CD14-positive monocyte (primary cell): ENCODE measurements at places on chromosomes 11 and 22. TPM values are rescaled to one million over a fixed set of nuclear protein-coding genes. Genes with fewer than 3 reads are reported as not detected.

DNA sequence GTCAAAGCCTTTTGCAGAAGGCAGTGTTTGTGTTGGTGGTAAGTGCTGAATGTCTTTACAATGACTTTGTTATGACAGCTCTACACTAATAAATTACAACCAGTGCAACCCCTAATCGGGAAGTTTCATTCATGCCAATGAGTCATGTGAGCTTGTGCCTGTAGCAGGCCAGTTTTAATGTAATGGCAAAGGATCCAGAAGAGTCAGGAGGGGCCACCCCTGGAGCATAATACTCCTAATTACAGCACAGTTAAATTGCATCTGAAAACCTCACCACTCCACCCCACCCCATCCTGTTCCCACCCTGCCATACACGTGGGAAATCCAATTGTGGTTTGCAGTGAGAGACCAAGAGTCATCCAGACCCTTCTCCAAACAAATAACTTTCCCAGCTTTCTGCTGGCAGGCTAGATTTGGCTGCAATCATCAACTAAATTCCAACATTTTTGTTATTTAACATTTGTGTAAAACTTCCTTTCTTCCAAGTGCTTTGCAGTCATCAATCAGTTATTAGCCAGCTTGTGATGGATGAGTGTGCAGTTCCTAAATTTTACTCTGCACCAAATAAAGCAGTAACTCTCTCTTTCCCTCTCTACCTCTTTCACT is 277.3 kb upstream of the FAT3 start:
- no peaks in the 10 kb centered on the region for H3K36me3 ChIP-seq
- no peak overlapping the region for H3K4me3 ChIP-seq
- no peaks in the 10 kb centered on the region for H3K4me1 ChIP-seq
- no peak overlapping the region for H3K27ac ChIP-seq
- DNase-seq: no peak

DNA sequence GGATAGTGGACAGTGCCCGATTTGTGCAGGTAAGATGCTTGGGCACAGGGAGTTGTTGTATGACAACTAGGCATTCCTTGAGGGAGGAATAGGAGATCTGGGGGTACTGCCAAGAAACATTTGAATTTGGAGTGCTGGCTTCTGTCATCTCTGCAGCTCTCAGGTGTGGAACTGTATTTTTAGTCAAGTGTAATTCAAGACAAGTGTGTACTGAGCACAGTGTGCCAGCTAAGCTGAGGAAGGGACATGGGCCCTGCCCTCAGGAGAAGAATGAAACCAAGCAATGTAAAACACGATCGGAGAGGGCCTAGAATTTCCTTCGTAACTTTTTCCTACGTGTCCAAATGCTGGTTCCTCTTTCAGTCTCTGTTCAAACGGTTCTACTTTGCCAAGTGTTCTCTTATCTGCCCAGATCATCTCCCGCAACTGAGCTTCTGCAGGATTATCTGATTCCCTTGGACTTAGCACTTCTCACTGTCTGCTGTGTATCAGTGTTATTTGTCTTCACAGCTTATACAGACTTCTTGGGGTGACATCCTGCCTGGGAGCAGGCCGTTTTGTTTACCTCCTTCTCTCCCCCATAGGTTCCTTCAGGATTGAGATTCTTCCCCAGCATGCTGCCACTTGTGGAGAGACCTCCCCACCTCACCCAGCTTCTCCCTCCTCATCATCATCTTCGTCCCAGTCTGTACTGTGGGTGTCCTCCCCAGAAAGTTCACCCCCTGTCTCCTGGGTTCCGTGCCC is 27.6 kb downstream of the ART5 start:
- no peaks in the 10 kb centered on the region for H3K27me3 ChIP-seq
- no peaks in the 10 kb centered on the region for H3K36me3 ChIP-seq
- H3K4me1 ChIP-seq: peaks cover 22% of the 10 kb centered on the region

- H3K27ac ChIP-seq: no peak overlapping the region
- DNase-seq: no peak
- no peaks in the 10 kb centered on the region for H3K4me1 ChIP-seq
- H3K36me3 ChIP-seq: no peaks in the 10 kb centered on the region
Observed at GRCh38 chr22:43225609-43226008, 38.7 kb upstream of the TTLL12 start.

- H3K27ac ChIP-seq: no peak overlapping the region
- H3K4me1 ChIP-seq: no peaks in the 10 kb centered on the region
- no peak overlapping the region for H3K4me3 ChIP-seq
- H3K27me3 ChIP-seq: no peaks in the 10 kb centered on the region
- no peaks in the 10 kb centered on the region for H3K36me3 ChIP-seq
Observed at GRCh38 chr11:107247167-107247861, 210.3 kb downstream of the CWF19L2 start.

DNA sequence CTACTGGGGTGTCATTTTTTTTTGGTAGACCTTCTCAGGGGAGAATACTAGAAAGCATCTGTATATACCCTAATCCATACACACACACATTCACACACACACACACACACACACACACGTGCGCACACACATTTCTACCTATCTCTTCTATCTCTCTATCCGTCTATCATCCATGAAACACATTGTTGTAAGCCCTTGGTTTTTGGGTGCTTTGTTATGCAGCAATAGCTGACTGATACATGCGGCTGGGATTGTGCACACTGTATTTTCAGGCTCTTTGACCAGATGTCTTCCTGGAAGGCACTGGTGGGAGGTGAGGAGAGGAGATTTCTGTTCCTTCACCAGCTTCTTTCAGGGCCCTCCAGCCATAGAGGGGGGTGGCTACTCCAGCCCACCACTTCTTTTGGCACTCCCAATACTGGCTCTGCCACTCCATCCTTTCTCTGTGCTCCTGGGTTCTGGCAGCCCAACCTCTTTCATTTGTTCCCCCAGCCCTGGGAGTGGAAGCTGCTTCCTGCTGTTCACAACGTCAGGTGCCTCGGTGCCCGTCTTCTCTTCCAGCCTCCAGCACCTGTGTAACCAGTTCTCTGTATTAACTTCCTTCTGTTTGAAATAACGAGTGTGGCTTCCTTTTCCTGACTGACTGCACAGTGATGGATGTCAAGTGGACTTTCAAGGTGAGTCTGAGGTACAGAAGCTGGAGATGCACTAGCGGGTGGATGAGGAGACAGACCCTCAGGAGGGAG is 12.4 kb upstream of the MUC2 start:
- no peaks in the 10 kb centered on the region for H3K36me3 ChIP-seq
- no peak overlapping the region for H3K27ac ChIP-seq
- H3K4me3 ChIP-seq: no peak overlapping the region
- no peaks in the 10 kb centered on the region for H3K4me1 ChIP-seq
- no peak for DNase-seq

DNA sequence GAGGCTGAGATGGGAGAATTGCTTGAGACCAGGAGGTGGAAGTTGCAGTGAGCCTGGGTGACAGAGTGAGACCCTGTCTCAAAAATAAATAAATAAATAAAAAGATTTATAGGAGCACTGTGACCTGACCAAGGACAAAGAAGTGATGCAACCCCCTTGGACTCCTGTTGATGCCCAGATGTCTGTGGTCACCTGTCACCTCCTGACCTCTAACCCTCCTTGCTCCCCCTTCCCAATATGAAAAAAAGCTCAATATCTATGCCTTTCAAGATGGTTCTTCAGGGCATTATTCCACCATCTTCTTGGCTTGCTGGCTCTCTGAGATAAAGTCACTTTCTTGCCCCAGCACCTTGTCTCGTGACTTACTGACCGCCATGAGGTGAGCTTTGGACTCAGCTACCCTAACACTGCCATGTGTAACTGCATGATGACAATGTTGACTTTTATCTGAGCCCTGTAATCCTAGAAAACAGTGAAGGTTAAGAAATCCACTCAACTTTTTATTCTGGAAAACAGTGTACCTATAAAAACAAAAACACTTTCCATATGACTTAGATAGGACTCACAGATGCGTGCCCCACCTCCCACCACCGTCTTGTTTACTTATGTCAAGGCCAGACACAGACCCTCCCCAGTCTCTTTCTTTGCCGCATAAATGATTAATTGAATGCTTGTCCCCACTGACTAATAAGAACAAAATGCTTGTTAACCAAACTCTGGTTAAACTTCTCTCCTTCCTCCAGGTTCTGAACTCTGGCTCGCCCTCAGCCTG is 360.5 kb downstream of the BUD13 start:
- no peaks in the 10 kb centered on the region for H3K4me1 ChIP-seq
- no peak overlapping the region for H3K27ac ChIP-seq
- DNase-seq: no peak

DNA sequence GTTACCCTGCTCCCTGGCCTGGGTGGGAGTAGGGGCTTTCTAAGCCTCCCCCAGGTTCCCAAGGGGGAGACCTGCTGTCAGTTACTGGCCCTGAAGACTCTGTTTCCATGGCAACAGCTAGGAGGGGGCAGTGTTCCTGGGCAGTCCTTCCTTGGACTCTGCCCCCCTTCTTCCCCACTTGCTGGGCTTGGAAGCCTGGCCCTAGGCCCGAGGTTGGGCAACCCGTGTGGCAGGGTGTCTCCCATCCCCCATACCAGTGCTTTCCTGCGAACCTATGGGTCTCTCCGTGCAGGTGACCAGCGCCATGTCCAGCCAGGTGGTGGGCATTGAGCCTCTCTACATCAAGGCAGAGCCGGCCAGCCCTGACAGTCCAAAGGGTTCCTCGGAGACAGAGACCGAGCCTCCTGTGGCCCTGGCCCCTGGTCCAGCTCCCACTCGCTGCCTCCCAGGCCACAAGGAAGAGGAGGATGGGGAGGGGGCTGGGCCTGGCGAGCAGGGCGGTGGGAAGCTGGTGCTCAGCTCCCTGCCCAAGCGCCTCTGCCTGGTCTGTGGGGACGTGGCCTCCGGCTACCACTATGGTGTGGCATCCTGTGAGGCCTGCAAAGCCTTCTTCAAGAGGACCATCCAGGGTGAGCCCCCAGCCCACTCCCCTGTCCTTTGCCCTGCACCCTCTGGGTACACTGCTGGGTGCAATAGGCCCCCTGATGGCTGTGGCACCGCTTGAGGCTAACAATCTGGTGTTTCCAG is 1.7 kb downstream of the ESRRA start:
- DNase-seq: no peak
- H3K27ac ChIP-seq: peak overlapping the region; percentile 78
- H3K4me3 ChIP-seq: peak overlapping the region; percentile 91
- H3K27me3 ChIP-seq: no peaks in the 10 kb centered on the region

DNA sequence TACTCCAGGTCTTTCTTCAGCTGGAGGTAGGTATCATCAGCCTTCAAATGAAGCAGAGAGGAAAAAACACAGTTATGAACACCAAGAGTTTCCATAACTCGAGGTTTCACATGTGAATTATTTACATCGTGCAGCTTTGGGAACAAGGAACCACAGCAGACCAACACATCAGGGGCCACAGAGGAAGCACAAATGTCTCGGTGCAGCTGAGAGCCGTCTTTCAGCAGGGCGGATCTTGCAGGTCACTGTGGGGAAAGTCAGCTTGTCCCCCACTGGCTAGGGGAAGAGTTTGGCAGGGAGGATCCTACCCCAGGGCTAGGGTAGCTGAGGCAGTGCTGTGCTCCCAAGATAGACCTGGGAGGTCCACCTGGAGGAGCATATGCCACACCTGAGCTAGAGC is 74.7 kb downstream of the C11orf58 start:
- DNase-seq: peak; percentile 35
- no peaks in the 10 kb centered on the region for H3K36me3 ChIP-seq
- H3K27me3 ChIP-seq: no peaks in the 10 kb centered on the region

DNA sequence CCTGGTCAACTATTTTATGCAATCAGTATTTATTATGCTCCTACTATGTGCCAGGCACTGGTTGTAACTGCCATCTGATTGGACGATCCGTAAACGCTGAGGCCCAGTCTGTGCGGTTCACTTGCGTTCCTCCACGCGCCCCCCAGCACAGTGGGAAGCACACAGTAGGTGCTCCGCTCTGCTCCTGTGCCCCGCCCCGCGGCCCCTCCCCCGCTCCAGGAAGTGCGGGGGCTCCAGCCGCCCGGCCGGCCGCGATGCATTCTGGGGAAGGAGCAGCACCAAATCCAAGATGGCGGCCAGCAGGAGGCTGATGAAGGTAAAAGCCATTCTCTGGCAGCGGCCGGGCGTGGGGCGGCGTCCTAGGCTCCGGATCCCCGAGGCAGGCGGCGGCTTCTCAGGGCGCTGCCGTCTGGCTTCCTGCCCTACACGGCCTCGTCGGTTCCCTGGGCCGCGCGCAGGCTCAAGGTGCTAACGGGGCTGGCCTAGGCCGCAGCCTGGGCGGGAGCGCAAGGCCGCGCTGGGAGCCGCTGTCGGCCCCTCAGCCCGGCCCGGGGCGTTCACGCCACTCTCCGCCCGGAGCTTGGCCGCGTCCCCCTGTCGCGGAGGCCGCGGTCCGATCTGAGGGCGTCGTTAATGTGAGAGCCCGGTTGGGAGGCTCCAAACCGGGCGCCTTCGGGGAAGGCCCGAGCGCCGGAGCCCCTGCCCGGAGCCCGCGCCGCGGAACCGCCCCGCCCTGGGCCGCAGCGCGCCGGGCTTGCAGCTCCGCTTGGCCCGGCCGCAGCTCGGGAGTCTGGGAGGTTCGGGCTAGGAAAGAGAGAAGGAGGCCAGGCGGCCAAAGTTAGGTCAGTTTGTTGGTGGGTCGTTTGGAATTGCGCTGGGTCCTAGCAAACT is at the start of gene UBE2L3:
UBE2L3 (plus strand) TSS at position 259 of the 891 bp plus-strand sequence; CDS start at position 290, 31 bp downstream.
- H3K36me3 ChIP-seq: no peaks in the 10 kb centered on the region
- H3K4me1 ChIP-seq: peaks cover 41% of the 10 kb centered on the region
- DNase-seq: peak; percentile 79
- H3K4me3 ChIP-seq: peak within 1 kb of the TSS; percentile 79
- peak within 1 kb of the TSS; percentile 91 for H3K27ac ChIP-seq

GRCh38 chr11:25247336-25247735 is 750.5 kb downstream of the LUZP2 start:
- no peaks in the 10 kb centered on the region for H3K27me3 ChIP-seq
- H3K4me3 ChIP-seq: no peak overlapping the region
- H3K27ac ChIP-seq: no peak overlapping the region
- H3K36me3 ChIP-seq: no peaks in the 10 kb centered on the region
- no peak for DNase-seq

- H3K36me3 ChIP-seq: no peaks in the 10 kb centered on the region
- H3K27me3 ChIP-seq: no peaks in the 10 kb centered on the region
- no peak overlapping the region for H3K4me3 ChIP-seq
- H3K4me1 ChIP-seq: no peaks in the 10 kb centered on the region
- DNase-seq: no peak
Observed at GRCh38 chr11:127304634-127305033, 304.1 kb upstream of the KIRREL3 start.

The CCDC15 gene
- polyA plus RNA-seq: 0.32 TPM

The SMDT1 gene
- polyA plus RNA-seq: 180 TPM

The OR4C13 gene
- not detected for polyA plus RNA-seq

The SCGB1A1 gene
- polyA plus RNA-seq: not detected

The CEP126 gene
- 0.20 and 0.52 TPM in 2 replicates for polyA plus RNA-seq

The UBQLNL gene
- 0.14 and 0.33 TPM in 2 replicates for polyA plus RNA-seq
